Tongue (tissue), 3 donors: ENCODE measurements at places on chromosomes 7 and 10. TPM values are rescaled to one million over a fixed set of nuclear protein-coding genes. Genes with fewer than 3 reads are reported as not detected.

DNA sequence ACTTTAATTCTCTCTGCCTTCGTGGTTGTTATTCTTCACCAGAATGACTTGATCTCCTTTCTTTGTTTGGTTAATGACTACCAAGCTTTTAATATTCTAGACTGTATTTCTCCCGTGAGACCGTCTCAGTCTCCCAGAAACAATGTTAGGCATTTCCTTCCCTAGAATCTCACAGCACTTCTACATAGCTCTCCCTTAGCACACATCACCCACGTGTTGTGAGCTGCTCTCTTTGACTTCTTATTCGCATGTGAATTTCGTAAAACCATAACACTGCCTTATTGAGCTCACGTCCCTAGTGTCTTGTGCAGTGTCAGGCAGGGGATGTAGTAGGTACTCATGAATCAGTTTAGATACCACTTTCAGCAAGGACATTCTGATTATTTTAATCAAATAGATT, 57.5 kb upstream of the MGAM2 start:
- DNase-seq, result no peak

GRCh38 chr7:6317797-6318438, 45.5 kb upstream of the CYTH3 start:
- peak; percentile 84 for DNase-seq

- DNase-seq, result no peak
Measured at GRCh38 chr7:129499999-129500398, 2.3 kb upstream of the SMKR1 start.

DNA sequence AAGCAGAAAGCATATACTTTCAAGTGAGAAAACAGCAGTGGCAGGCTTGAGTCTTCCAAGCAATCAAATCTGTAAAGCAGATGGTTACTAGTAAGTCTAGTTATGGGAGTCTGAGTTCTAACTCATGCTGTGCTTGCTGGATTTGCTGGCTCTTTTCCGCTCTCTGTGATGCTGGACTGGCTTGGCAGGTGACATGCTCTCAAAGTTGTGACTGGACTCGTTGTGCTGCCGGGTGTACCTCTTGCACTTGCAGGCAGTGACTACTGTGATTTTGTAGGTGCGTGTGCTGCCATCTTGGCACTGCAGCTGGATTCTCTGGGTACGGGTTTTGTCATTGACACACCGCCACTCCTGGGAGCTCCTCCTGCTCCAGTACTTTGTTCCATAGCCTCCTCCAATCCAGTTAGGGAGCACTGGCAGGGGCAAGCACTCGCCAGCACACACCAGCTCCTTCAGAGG, 3.1 kb downstream of the SOSTDC1 start:
- DNase-seq, result peak; percentile 25

DNA sequence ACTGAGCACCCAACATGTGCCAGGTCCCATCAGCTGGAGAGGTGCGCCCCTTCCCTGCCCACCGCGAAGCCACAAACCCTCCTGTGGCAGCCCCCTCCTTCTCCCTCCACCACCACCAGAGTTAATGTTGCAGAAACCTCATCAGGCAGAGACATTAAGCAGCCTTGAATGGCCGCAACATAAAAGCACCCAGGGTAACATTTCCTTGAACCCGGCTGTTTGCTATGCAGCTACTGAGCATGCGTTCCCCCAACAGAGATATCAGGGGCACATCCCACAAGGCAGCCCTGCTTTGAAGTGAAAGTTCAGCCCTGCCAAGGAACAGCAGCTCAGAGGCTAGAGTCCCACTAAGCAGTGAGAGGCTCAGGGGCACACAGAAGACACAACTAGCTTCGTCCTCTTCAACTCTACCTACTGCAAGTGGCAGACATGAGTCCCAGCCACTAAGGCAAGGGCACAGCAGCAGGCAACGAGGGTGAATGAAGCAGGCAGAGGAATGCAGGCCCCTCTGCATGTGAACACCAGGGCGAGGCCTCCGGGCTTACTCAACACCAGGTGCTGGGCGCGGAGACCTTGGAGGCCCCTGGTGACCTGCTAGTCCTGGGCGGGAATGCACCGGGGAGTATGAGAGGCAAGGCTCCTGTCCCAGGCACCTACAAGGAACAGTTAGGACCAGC, 107.4 kb downstream of the SLIT1 start:
- DNase-seq, result no peak

The BTBD16 gene
- 0.41 TPM for total RNA-seq

The TNPO3 gene
- total RNA-seq, result 48.3 TPM

The NPC1L1 gene
- total RNA-seq, result not detected

The BCL7B gene
- 11.8 TPM for total RNA-seq

The CNPY4 gene
- total RNA-seq, result 24.4 TPM

The SCART1 gene
- 3.1 TPM for total RNA-seq
